ENCODE measurements at places on chromosomes 3 and 15.

- DNase-seq = no peak
Measured at GRCh38 chr3:143433787-143434378, 314.3 kb downstream of the CHST2 start.

DNA sequence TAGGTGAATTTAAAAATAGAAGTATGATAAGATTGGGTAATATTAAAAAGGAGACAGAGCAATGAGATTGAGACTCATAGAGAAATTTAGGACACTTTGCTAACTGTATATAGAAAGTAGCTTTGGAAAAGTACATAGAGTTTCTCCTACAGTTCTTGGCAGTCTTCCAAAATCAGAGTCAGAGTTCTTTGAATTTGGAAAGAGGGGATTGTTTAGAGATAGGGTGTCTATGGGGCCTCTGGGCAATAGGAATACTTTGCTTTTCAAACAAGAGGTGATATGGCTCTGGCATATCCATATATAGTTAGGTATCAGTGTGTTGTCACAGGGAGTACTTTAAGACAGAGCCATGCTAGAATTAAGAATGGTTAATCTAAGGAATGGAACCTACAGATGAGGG lies 477.1 kb upstream of the KCNMB2 start:
- no peak for DNase-seq

DNA sequence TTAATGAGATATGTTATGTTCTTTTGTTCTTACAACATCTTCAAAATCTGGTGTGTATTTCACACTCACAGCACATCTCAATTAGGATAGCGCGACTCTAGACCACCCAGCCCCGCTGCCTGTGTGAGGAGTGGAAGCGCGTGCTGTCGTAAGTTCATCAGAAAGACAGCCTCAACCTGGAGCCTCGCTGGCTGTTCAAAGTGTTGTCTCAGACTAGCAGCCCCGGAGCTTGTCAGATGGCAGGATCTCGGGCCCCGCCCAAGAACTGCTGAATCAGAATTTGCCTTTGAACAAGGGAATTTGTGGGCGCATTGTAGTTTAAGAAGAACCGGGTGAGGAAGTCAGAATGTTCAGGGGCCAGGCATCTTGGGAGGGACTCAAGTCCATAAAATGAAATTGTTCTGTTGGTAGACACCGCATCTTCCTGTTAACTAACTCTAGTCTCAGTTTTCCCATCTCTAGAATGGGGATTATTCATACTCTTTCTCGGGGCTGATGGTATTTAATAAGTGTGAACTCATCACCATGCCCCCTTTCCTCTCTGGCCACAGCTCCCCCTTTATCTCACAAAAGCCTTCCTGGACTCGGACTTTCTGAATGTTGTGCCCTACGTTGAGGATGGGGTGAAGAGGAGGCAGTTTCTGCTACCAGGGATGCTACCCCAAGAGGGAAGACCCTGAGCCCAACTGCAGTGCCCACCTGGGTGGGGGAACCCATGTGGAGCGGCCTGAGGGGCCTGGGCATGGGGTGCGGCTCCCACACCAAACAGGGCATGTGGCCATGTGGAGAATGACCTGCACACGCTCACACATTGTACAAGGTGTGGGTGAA lies 40.4 kb downstream of the BHLHE40 start:
- no peak for DNase-seq

GRCh38 chr3:164479406-164479805 lies 598.9 kb downstream of the SI start:
- no peak for DNase-seq

- no peak for DNase-seq
Measured at GRCh38 chr3:13332158-13332557, 88.0 kb downstream of the NUP210 start.

GRCh38 chr3:14320219-14320618 lies 82.2 kb upstream of the SLC6A6 start:
- DNase-seq = no peak

- no peak for DNase-seq
Measured at GRCh38 chr3:37924453-37924852, 62.8 kb downstream of the CTDSPL start.

DNA sequence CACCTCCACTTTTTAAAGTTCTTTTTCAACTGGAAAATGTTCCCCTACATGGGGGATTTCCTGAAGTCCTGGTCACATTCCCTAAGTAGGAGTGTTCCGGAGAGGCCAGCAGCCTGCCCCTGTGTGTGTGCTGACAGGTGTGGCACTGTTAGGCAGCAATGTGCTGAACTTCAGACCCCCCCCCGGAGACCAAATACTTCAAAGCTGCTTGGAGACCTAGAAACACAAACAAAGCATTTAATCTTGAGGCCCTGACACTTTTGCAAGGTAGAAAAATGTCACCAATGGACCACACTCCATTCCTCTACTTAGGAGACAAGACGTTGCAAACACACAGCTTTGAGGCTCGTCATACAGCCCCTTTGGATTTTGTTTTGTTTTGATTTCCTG lies 259.6 kb upstream of the CTNNB1 start:
- no peak for DNase-seq

- no peak for DNase-seq
Measured at GRCh38 chr3:77329116-77329515, 289.2 kb downstream of the ROBO2 start.

DNA sequence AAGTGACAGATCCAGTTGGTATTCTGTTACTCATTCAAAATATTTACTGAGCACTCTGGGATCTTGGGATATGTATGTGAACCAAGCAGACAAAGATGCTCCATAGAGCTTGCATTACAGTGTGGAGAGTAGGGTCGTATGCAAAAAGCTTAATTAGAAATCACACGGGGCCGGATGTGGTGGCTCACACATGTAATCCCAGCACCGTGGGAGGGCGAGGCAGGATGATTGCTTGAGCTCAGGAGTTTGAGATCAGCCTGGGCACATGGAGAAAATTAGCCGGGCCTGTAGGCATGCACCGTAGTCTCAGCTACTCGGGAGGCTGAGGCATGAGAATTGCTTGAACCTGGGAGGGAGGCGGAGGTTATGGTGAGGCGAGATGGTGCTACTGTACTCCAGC lies 68.7 kb upstream of the MB21D2 start:
- no peak for DNase-seq

GRCh38 chr15:91516866-91517265 lies 336.6 kb upstream of the SLCO3A1 start:
- DNase-seq = no peak

GRCh38 chr3:160038862-160039562 lies 50.4 kb downstream of the IL12A start:
- no peak for DNase-seq

DNA sequence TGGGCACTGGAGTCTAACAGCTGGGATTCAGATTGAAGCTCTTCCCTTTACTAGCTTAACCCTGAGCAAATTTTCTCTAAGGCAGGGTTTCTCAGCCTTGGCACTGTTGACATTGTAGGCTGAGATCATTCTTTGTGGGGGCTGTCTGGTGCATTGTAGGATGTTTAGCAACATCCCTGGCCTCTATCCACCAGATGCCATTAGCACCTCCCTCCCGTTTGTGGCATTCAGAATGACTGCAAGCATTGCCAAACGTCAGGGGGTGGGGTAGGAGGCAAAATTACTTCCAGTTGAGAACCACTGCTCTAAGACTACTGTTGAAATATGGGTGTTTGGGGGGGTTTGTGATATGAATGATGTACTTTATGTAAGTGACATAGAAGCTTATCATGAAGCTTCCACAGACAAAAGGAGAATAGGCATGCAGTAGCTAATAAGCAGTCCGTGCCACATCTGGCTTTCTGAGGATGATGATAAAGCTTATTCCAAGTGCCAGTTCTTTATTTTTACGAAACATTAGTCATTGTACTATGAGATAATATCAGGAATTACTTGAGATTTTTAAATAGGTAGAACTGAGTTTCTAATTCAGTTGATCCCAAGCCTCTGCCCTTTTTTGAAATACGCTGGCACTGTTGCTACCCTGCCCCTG lies 39.3 kb downstream of the NKIRAS1 start:
- DNase-seq = peak; percentile 66

- DNase-seq = no peak
Measured at GRCh38 chr15:59590027-59590426, 21.6 kb upstream of the GCNT3 start.

- DNase-seq = no peak
Measured at GRCh38 chr3:165463531-165463930, 267.3 kb upstream of the SLITRK3 start.

DNA sequence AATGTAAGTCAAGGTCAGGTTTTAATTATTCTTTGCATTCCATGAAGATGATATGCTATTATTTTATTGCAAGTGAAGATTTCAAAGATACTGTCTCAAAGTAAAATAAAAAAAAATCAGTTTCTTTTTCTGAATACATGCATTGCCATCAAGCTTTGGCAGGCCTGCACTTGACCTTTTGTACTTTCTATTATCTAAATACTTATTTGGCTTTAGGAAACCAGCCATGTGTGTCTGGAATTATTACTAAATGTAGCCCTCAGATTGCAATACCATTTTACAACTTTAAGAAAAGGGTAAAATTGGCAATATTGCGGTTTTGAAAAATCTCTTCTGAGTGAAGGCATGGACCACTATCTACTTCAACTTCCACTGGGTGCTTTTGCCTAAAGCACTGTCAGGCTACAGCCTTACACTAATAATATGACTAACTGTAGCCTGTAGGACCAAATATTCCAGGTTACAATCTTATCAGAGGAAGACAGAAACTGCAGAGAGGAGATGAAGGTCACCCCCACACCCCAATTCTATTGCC lies 349.4 kb upstream of the DCBLD2 start:
- DNase-seq = no peak

DNA sequence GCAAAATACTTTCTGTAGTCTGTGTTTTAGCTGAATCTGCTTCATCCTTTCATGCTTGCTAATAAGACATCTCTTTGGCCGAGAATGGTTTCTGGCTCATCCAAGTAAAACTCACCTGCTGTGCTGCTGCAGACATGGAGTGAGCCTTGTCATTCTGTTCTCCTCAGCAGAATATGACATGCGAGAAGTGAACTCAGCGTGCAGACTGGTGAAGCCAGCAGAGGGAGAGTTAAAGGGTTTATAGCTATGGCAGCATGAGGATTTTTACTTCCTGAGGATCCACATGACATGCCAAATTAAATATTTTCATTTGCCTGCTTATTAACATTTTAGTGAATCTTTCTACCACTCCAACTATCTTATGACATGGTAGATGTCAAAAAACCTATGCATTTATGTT lies 658.4 kb upstream of the NECTIN3 start:
- no peak for DNase-seq

- peak; percentile 62 for DNase-seq
Measured at GRCh38 chr15:74203914-74204431, 1.4 kb upstream of the STRA6 start.

DNA sequence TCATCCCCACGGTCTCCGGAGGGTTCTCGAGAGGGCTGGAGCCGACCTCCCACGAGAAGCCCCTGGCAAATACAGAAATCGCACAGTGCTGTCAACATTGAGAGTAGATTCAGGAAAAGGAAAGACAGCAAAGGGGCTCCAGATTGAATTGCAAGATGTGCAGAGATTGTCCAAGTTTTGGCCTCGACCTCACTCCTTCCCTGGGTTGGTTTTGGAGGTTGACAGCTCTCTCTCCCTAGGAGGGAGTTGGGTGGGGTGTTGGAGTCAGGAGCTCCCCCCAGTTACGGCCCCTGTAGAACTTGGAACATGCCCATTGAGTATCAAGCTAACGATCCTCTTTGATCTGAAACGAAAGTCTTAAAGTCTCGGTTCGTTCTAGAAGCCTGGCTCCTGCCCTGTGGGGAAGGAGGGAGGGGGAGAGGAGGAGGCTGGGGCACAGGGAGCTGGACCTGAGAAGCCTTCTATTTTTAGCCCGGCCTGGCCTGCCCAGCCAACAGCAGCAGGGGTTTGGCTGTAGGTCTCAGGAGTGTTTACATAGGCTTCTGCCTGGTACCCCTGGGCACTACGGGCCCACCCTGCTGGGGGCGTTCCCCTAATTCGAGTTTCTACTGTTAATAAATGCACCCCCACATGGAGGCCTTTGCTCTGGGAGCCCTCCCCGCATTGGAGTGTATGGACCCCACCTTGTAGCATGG lies 672 bp upstream of the KY start:
- DNase-seq = no peak

GRCh38 chr3:45610119-45610518 lies 15.6 kb downstream of the LIMD1 start:
- no peak for DNase-seq

DNA sequence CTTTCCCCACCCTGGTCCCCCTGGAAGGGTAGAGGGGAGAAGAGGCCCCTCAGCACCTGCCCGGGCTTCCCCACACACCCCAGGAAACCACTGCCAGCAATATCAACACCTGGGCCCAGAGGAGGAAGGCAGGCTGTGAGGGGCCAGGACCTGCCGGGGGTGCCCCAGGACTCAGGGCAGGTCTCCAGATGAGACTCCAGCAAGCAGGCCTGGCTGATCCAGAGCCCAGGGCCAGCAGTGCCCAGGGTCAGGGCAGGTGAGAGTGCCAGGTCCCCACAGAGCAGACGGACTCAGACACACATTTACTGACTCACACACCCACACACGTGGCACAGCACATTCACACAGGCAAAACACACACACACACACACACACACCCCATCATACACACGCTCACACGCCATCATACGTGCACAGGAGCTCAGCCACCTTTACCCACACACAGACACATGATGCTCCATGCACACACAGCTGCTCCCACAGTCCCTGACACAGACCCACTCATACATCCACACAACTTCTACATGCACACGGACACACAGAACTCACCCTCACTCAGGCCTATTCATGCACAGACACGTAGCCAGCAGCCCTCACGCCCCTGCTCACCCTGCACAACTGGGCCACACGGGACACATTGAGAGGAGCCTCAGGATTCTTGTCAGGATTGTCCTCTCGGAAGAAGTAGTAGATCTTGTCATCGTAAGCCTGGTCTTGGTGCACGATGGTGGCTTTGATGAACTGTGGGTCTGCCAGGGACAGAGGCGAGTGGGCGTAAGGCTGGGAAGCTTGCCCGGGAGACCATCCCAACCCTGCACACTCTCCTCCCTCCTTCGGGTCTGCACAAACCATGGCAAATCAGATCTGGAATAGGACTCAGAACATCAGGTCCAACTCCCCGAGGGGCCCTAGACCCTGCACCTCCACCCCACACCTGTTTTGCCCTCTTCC lies 17.5 kb downstream of the SEMA7A start:
- no peak for DNase-seq

- DNase-seq = no peak
Measured at GRCh38 chr15:38406436-38406835, 47.5 kb upstream of the FAM98B start.

DNA sequence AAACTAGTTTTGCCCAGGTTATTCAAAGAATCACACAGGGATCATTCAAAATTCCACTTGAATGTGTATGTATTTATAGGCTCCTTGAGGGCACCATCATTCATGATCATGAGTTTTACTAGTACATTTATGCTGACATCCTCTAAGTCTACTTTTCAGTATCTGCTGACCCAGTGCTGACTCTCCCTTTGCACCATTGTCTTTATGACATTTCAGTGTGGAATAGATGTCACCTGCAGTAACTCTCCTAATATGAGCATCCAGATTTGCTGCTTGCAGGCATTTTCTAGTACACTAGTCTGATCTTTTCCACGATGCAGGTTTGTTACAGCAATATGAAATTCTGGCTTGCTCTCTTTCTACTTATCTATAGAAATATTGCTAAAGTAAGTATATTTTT lies 1603.5 kb downstream of the SI start:
- DNase-seq = no peak
